ENCODE measurements at places on chromosomes 4 and X. TPM values are rescaled to one million over a fixed set of nuclear protein-coding genes. Genes with fewer than 3 reads are reported as not detected.

The UGT2B17 gene
- not detected for total RNA-seq

The IDUA gene
- total RNA-seq, result 16.9 TPM

The PAGE1 gene
- total RNA-seq, result not detected

The FGFR3 gene
- 0.59 TPM for total RNA-seq
